ENCODE measurements at places on chromosomes 7 and 10. TPM values are rescaled to one million over a fixed set of nuclear protein-coding genes. Genes with fewer than 3 reads are reported as not detected.

ADIRF gene
- 46.2 TPM for total RNA-seq

MKX gene
- 0.47 TPM for total RNA-seq

GTF2IRD2 gene
- total RNA-seq: 18.9 TPM

GALNT11 gene
- total RNA-seq: 85.1 TPM
